ENCODE measurements at places on chromosomes 13 and 19.
A peak's percentile ranks its signal among the peaks of the same experiment; 100 is the strongest.

DNA sequence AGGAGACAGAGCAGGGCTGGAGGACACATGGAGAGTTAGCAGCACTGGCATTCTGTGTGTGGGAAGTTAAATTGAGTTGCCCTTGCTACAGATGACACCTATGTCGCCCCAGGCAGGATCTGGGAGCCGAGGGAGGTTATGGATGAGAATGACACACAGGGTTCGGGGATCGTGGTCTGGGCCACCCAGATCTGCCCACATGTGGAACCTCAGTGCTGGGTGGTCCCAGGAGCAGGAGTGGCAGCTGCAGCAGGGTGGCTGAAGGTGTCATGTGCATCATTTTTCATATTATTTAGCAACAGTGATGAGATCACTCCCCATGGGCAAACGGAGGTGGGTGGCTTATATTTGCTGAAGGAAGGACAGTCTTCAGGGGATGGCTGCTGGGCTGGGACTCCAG lies 3.2 kb downstream of the IL17D start:
- no peak for DNase-seq

DNA sequence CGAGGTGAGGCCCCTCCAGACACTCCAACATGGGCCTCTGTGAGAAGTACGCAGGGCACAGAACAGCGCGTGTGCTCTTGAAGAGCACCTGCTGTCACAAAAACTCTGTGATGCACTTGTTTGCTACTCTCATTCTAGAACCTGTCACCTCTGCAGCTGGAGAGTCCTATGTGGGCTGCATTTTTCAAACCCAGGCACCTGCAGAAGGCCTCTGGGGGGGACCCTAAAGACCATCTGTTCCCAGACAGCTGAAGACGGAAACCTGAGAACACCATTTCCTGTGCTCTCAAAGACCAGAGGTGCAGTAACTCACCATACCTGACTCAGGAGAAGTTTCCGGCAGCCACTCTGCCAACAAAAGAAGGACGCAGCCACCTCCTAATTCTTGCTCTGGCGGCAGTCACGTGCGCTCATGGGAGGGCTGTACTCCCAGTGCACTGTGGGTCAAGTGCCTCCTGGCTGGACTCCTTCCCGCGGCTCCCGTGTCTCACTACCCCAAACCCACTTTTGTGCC lies 28.1 kb downstream of the RANBP3 start:
- no peak for DNase-seq

GRCh38 chr13:73133531-73133930 lies 74.7 kb downstream of the KLF5 start:
- DNase-seq: peak; percentile 88

DNA sequence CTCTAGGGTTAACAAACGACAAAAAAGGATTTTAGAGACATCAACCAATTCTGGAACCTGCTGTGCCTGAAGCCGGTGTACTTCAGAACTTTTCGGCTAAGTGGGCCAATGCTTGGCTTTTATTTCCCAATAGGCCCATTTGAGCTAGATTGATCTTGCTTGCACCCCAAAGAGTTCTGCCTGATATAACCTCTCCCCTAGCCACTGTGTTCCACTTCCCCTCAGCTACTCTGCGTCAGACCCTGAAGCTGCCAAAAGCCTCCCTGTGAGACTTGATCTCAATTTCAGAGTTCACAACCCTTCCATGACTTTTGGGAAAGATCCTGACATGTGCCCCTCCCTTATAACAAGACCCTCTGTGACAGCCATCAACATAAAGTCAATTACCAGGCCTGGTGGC lies 5.6 kb upstream of the SIGLEC14 start:
- no peak for DNase-seq
